Trophoblast cell (in vitro differentiated cells and primary cell): ENCODE measurements at places on chromosomes 16 and 17.

DNA sequence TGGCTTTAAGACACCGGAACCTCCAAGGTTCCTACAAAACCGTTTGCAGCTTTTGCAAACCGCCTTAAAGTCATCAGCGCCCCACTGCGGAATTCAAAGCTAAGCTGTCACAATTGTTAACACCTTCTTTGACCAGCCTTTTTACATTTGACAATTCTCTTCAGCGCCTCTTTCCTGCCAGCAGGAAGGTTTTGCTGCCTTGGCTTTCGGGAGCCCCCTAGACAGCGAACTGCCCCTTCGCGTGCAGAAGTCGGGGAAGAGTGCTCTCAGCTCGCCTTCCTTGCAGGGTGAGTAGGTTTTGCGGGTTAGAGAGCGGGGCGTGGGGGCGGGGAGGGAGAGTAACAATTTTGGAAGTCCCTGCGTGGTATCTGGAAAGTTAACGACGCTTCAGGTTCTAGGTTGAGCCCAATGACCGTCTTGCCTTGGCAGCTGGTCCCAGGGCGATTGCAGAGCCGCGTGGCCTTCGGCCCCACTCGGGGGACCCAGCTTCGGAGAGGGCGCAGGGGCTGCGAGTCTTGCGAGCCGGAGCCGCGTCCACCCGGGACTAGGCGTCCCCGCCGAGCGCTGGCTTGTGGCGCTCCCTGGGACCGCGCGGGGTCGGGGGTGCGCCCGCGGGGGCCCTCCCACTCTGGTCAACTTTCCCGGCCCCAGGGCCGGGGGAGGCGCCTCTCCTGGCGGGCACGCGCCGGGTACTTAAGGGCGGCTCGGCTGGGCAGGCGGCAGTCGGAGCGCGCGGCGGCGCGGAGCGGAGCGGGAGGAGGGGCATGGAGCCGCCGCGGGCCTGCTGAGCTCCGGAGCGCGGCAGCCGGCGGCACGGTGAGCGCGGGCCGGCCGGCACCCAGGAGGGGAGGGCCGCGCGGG, at the start of gene HAS3:
Gene HAS3 (plus strand): TSS at position 153 of the 861 bp plus-strand sequence. CDS start 3,743 bp downstream, outside the sequence.
- peak; percentile 43 for DNase-seq

DNA sequence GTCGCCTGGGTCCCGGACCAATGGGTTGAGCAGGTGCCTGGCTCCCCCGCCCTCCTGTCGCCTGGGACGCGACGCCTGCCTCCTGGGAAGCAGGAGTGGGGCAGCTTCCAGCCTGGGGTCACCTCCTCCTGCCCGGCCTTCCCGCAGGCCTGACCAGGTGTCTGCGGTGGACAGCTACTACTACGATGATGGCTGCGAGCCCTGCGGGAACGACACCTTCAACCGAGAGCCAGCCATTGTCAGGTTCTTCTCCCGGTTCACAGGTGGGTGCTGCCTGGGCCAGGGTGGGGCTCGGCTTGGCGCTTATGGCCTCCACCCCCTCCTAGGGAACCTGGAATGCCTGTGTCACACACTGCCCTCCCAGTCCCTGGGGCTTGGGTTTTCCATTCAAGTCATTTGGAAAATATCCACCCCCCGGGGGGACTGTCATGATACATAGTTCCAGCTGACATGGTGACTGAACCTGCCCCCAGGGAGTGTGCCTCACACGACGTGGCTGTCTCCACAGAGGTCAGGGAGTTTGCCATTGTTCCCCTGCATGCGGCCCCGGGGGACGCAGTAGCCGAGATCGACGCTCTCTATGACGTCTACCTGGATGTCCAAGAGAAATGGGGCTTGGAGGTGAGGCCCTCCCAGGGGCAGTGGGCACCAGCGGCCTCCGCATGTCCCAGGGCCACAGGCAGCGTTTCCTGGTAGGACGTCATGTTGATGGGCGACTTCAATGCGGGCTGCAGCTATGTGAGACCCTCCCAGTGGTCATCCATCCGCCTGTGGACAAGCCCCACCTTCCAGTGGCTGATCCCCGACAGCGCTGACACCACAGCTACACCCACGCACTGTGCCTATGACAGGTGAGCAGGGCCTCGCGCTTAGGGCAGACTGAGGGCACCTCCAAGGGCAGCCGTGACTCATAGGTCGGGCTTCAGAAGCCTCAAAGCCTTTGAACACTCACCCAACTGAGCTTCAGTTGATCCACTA, 2.3 kb downstream of the DNASE1 start:
- peak; percentile 99 for DNase-seq

GRCh38 chr16:51559901-51560300, 408.8 kb upstream of the SALL1 start:
- no peak for DNase-seq

GRCh38 chr17:50834429-50835300, 721 bp upstream of the WFIKKN2 start:
- no peak for DNase-seq

- peak; percentile 16 for DNase-seq
Observed at GRCh38 chr16:69131839-69132423, 457 bp downstream of the CHTF8 start.

DNA sequence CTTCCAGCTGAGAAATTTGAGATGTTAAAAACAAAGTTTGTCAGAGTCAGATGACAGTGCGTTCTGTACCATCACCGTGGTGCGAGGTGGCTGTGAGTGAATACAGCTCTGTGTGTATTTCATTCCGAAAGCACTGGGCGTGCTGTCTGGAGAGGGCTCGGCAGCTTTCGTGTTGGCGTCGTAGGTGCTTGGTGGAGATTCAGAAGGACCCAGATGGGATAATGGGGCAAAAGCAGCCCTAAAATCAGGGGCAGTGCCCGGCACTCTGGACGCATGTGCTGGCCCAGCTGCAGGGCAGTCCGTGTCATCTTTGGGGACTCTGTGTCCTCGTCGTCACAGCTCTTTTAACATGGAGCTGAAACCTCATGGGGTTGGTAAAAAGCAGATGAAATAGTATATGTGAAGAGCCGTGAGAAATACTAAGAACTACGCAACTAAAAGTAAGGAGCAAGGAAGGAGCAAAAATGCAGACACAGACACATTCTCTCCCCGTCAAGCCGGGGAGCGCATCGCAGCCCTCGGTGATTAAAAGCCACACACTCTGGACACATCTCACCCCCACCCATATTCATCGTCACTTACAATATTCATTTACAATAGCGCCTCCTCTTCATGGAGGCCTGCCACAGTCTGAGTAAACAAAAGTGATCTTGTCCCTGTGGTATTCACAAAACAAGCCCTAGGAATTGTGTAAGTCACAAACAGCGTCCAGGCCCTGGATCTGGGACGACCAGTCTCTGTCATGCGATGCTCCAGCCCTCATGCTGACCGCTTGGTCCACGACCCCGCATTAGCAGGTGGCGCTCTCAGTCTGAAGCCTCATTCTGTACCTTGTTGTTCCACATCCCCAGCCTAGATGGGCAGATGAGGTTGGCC, 206.7 kb downstream of the RPTOR start:
- DNase-seq: peak; percentile 15

GRCh38 chr16:68948230-68948910, 105.0 kb downstream of the TANGO6 start:
- DNase-seq: peak; percentile 10

DNA sequence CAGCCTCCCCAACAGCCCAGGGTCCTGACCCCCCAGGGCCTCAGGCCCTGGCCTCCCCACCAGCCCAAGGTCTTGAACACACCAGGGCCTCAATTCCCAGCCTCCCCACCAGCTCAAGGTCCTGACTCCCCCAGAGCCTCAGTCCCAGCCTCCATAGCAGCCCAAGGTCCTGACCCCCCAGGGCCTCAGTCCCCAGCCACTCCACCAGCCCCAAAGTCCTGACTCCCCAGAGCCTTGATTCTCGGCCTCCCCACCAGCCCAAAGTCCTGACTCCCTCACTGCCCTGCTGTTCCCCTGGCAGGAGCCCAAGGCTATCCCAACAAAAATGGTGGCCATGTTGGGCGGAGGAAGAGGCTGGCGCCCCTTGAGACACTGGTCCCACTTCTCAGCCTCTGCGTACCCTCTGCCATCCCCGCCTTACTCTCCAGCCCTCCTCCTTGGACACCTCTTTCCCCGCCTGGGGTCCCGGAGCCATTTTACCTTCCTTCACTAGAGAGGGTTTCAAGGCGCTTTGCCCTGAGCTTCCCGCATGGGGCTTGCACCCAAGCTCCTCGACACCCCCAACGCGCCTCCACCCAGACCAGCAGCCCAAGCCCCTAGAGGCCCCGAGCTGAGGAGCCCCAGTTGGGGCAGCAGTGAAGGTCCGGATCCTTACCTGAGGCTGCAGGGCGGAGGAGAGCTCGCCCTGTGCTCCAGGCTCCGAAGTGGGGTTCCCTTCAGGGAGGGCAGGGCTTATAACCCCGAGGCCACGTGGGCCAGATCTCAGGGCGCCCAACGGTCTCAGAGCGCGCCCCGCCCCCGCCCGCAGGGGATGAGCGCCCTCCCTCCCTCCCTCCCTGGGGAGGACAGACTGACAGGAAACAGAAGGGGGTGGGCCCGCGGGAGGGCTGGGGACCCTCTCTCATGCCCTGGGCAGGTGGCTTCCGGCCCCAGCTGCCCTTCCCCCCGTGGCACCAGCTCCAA, 3.5 kb upstream of the TSPOAP1 start:
- no peak for DNase-seq

GRCh38 chr17:43574896-43575525, 28.9 kb upstream of the ETV4 start:
- no peak for DNase-seq

DNA sequence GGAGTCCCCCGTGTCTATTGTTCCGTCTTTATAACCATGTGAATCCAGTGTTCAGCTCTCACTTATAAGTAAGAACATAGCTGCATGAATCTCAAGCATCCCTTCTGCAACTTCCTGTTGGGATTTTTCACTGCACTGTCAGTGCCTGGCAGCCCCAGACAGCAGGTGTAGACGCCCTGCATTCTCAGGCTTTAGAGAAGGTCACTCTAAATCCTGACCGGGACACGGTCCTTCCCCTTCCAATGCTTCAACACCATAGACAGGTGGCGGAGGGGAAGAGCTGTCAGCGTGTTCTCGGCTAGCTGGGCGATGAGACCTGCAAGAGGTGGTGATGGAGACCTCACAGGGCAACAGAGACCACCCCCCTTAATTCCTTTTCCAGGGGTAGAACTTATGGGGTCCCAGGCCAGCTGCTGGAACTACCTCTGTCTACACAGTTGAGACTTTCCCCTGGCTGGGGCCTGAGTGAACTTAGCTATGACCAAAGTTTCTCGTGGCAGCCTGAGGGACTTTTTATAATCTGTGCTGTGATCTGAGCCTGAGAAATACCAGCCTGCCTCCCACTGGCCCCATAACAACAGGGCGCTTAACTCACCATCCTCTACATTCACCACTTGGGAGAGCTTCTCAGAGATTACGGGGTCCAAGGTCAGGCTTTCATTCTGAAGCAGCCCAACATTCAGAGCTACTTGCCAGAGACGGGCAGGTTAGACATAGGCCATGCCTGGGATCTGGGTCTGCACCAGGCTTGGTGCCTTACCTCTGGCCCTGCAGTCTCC, 143.2 kb upstream of the TNRC6C start:
- no peak for DNase-seq

DNA sequence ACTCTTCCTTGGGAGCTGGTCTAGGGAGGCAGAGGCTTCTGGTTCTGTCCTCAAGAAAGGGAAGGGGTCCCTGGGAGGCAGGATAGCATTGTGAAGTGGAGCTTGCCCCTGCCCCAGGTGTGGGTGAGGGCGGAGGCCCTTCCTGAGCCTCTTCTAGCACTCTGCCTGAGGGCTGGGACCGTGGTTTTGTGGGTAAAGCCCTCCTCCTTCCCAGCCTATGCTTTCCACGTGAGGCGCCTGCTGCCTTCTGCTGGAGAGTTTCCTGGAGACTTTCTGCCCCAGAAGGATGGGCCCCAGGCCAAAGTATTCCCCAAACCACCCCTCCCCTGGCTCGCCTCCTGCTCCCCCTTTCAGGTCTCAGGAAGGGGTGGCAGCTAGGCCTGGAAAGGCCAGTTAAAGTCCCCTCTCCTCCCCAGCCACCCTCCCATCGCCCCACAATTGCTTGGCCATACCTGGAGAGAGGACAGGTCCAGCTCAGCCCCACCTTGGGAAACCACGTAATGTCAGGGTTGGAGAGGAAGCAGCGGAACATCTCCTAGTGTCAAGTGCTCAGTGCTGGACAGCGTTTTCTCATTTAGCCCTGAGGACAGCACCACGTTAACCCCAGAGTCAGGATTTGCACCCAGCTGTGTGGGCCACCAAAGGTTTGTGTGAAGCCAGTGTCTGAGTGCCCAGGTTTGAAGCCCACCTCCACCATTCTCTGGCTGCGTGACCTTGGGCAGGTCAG, 5.6 kb downstream of the SBK1 start:
- no peak for DNase-seq

- DNase-seq: no peak
Observed at GRCh38 chr17:80224683-80225082, 4.5 kb downstream of the SLC26A11 start.

- no peak for DNase-seq
Observed at GRCh38 chr17:66233023-66233753, 4.0 kb upstream of the APOH start.

GRCh38 chr17:82840431-82840831, 609 bp upstream of the ZNF750 start:
- DNase-seq: no peak

DNA sequence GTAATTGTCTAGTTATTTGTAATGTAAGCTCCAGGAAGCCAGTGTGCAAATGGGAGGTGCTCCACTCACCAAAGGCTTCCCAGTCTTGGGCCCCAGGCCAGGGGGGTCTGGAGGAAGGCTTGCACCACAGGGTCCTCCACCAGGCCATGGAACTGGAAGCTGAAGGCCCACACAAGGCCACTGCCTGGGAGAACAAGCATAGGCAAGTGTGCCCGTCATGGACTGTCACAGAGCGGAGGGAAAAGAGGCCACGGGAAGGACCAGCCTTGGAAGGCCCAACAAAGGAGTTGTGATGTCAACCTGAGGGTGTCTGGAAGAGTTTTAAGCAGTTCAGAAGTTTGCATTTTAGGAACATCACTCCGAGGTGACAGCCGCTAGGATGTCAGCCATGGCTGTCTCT, 3.0 kb upstream of the SRRM2 start:
- DNase-seq: no peak

DNA sequence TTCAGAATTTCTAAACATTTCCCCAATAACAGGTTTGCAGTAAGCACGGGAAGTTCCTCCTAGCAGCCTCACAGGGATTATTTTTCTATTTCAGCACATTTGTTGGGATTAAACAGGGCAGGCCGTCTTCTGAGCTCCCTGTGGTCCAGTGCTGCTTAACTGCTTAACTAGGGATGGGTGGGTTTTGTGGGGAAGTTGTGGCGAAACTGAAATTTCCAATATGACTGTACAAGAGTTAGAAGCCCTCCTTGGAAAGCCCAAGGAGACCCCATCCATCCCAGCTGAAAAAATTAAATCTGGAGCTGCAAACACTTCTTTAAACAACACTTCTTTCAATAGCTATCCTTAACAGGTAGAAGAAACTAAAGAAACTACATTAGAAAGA, 22.2 kb downstream of the FAM117A start:
- DNase-seq: no peak

DNA sequence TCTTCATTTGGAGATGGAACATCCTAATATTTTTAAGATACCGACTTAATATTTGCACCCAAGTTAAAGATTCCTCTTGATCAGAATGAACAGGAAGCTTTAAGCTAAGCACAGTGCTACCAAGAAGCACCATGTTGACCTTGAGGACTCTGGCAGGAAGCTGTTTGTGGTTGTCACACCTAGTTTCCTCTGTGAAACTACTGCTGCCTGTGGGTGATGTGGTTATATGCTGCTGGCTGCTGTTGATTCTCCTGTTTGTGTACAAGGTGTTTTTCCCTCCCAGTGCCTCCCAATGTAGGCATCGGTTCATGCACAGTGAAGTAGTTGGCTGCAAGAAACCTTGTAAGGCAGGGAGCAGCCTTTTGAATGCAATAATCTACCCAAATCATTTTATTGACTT, 23.4 kb downstream of the RBL2 start:
- no peak for DNase-seq

GRCh38 chr16:88352261-88353200, 30.2 kb upstream of the ZNF469 start:
- DNase-seq: no peak
